Spleen (tissue), 13 donors: ENCODE measurements at places on chromosomes 16 and 17. TPM values are rescaled to one million over a fixed set of nuclear protein-coding genes. Genes with fewer than 3 reads are reported as not detected.

DNA sequence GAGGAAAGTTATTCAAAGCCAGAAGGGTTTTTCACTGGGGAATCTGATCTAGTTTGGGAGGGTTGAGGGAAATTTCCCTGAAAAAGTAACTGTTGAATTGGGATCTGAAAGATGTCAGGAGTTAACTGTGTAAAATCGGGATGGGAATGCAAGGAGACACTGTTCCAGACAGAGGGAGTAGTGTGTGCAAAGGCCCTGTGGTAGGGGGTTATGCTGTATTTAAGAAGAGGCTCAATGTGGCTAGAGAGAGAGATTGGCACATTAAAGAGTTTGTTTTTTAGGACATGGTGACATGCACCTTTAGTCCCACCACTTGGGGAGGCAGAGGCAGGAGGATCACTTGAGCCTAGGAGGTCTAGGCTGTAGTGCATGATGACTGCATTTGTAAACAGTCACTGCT lies 16.9 kb downstream of the CDH3 start:
- DNase-seq: no peak

GRCh38 chr17:48499248-48499647 lies 31.6 kb downstream of the HOXB1 start:
- no peak for DNase-seq

DNA sequence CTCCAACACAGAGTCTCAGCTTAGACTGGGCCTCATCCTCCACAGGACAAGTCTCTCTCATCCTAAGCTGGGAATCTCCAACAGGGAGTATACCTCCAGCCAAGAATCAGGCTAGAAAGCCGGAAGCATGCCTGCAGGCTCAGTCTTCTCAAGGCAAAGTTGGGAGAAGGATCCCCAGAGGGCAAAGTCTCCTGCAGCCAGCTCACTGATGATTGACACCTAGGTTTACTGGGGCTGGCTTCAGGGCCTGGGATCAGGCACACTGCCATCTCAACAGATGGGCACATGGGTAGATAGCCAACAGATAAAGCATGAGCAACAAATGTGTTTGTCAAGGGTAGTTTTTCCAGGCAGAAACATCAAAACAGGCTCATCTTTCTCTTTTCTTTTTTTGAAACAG lies 56.1 kb upstream of the TOX3 start:
- no peak for DNase-seq

GRCh38 chr16:69542974-69543373 lies 22.8 kb upstream of the NFAT5 start:
- DNase-seq: no peak

GRCh38 chr16:74297145-74297665 lies 591 bp downstream of the PSMD7 start:
- no peak for DNase-seq

DNA sequence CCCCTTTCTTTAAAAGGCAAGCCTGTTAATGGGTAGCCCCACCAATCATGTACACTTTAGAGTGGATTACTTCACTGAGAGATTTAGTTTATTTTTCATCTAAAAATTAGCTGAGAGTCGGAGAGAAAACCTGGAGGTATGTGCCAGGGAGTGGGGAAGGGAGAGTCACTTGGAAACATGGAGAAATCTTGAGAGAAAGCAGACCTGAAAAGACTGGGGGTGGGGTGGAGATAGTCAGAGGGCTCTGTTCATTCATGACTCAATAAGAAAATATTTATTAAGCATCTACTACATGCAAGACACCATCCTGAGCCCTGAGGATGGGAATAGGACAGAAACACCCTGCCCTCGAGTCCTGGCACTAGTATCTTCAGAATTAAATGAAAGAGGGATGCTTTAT lies 27.4 kb upstream of the RCVRN start:
- DNase-seq: no peak

DNA sequence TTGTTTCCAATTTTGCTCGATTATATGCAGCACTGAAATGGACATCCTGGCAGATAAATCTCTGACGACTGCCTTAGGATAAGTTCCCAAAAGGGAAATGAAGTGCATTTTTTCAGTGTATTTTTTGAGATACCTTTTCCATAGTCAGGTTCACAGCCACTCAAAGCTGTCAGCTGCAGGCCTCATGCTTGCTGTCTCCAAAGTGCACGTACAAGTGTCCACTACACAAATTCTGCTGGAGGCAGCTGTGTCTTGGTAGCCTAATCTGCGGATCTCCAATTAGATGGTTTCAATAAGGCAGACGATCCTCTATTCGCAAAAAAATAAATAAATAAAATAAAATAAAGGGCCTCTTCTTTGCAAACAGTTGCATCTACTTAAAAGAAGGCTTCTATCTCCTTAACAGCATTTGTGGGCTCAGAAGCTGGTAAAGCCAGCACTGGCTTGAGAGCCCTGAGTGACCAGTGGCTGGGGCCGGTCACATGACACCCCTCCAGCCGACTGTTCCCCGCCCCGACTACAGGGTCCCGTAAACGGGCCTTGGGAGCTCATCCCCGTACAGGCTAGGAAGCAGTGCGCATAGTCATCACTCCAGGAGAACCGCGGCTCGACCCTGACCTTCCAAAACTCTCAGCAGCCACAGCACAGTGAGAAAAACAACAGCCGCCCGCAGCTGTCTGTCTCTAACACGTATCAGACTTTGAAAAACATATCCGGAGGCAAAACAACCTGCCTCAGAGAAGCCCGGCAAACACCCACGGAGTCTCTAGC lies 18.8 kb downstream of the RPH3AL start:
- peak; percentile 90 for DNase-seq

DNA sequence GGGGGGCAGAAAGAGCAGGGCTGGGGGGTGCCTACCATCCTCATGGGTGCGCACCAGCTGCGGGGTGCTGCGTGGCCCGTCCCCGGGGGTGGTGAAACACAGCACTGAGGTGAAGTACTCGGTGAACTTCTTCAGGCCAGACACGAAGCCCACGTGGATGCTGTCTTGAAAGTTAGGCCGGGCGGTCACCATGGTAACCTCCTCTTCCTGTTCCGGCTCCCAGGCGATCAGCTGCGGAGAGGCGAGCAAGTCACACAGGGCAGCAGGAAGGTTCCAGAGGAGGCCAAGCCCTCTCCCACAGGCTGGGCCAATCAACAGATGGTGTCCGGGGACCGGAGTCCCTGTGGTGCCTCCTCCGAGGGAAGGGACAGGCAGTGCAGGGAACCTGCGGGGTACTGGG lies 90.1 kb upstream of the CDC42EP4 start:
- DNase-seq: peak; percentile 72

GRCh38 chr16:9258423-9259051 lies 167.1 kb downstream of the HAPSTR1 start:
- no peak for DNase-seq

GRCh38 chr17:38352245-38353085 lies 821 bp downstream of the SOCS7 start:
- DNase-seq: peak; percentile 86

- no peak for DNase-seq
Observed at GRCh38 chr16:81551821-81552304, 107.3 kb downstream of the CMIP start.

- DNase-seq: no peak
Observed at GRCh38 chr16:19218581-19218980, 50.5 kb downstream of the SYT17 start.

GRCh38 chr16:19001788-19002187 lies 18.1 kb downstream of the TMC7 start:
- DNase-seq: no peak

- peak; percentile 51 for DNase-seq
Observed at GRCh38 chr17:78595135-78595810, 18.1 kb upstream of the DNAH17 start.

DNA sequence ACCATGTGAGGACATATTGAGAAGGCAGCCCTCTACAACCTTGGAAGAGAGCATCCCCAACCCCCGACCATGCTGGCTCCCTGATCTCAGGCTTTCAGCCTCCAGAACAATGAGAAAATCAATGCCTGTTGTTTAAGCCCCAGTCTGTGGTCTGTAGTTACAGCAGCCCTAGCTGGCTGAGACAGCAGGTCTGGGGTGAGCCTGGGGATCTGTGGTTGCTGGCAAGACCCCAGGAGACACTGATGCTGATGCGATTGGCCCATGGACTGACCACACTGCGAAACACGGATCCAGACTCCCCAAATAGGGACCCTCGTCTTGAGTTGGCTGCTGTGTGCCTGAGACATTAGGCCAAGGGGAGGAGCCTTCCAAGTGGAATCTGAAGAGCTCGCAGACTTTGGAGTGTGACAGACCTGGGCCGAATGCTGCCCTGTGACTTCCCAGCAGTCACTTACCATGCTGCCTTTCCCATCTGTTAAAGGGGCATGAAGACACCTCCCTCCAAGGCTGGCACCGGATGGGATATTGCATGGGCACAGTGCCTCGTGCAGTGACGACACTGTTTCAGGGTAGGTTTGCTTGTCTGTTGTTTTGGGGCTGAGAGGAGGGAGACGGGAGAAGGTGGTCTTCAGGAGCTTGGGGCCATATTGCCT lies 147.8 kb upstream of the RPL38 start:
- no peak for DNase-seq

DNA sequence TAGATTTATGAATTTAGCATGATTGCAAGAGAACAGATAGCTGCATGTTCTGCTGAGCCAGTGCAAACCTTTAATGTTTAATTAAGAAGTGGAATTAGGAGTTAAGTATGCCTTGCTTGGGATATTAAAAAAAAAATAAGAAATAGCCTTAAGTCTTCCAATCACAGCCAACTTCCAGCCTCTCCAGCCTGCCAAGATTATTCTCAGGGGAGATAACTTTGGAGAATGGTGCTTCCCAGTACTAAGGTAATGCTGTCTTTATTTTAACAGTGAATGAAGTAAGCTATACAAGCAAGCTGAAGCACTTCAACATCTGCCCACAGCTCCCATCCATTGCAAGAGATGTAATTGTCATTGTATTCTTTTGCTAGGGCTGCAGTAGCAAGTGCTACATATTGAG lies 389.5 kb upstream of the ASIC2 start:
- no peak for DNase-seq

DNA sequence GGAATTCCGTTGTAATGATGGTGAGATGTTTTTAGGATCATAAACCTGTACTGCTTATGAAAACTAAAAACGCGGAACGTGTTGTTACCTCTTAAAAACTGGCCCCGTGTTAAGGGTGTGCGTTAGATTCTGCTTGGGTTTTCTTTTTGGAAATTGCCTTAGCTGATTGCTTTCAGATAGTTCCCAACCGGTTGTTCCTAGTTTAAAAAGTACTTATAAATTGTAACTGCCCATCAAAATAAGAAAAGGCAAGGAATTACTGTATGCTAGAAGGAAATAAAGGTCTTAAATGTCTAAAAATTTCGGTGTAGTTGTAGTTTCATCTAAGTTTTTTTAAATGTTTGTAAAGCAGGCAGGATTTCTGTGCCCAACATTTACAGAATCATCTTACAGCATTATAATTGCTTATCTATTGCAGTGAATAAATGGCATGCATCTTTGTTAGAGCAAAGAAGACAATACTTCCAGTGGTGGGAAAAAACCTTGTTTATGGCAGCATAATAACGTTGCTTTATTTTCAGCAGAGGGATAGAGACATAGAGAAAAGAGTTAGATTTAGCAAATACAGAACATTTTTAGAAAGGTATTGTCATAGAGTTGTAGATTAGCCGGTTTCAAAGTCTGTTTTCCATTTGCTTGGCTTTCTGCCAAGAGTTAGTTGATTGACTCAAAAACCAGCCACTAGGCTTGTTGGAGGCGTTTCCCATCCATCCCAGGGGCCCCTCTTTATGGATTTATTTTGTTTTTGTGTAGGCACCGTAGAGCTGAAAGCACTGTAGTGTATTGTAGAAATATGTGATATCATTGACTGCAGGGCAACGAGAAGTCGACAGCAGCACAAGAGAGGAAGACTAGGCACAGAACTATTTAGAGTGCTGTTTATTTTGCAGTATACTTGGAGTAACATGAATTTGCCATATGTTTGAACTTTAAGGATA lies 1.7 kb downstream of the PPM1D start:
- DNase-seq: no peak

DNA sequence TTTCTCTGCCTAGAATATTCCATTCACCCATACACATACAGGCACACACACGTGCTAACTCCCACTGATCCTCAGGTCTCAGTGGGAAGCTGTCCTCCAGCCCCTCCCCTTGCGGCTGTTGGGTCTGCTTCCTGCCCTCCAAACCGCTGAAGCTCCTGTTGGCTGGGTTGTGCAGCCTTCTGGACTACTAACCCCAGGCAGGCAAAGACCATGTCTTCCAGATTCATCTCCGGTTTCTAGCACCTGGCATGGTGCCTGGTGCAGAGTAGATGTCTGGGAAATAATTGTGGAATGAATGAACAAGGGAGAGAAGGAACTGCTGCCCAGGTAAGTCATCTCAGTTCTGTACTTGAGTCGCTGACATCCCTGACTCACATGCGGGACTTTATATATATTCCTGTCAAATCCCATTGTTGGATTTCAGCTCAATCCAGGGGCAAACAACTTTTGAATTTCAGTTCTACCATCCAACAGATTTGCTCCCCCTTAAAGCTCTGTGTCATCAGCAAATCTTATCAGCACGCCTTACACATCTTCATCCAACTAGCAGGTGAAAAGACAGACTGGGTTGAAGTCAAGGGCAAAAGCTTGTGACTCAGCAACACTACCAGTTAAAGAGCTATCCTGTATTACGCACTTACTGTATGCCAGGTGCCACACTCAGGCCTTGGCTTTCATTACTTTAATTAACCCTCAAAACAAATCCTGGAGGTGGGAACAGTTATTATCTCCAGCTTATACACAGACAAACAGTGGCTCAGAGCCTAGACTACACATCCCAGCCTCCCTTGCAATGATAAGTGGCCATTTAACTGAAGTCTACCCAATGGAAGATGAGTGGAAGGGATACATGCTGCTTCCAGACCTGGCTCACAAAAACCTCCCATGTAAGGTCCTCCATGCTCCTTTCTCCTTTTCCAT lies 51.1 kb downstream of the SRCIN1 start:
- no peak for DNase-seq

- no peak for DNase-seq
Observed at GRCh38 chr17:51347851-51348584, 87.7 kb downstream of the UTP18 start.

Gene LIMD2
- polyA plus RNA-seq: 414 TPM

Gene ETV4
- 0.53 TPM for polyA plus RNA-seq

Gene SLC47A2
- not detected for polyA plus RNA-seq

Gene HASPIN
- polyA plus RNA-seq: 0.74 TPM

Gene GPRC5B
- 6.5 TPM for polyA plus RNA-seq

Gene CTRB1
- 1.5 TPM for polyA plus RNA-seq

Gene CES4A
- 8.0 TPM for polyA plus RNA-seq

Gene VPS9D1
- 7.4 TPM for polyA plus RNA-seq

Gene MYO15A
- polyA plus RNA-seq: 0.61 TPM

Gene RASL10B
- 0.09 TPM for polyA plus RNA-seq

Gene TIGD7
- polyA plus RNA-seq: 3.8 TPM

Gene ABCA10
- polyA plus RNA-seq: 2.5 TPM

Gene PRKCB
- polyA plus RNA-seq: 39.3 TPM
